Lung (tissue), 17 donors: ENCODE measurements at places on chromosomes 6 and 20. TPM values are rescaled to one million over a fixed set of nuclear protein-coding genes. Genes with fewer than 3 reads are reported as not detected.

GRCh38 chr20:18694071-18694470 is 106.2 kb downstream of the DTD1 start:
- no peaks in the 10 kb centered on the region for H3K4me1 ChIP-seq
- H3K36me3 ChIP-seq = no peaks in the 10 kb centered on the region
- no peaks in the 10 kb centered on the region for H3K27me3 ChIP-seq
- no peak overlapping the region for H3K4me3 ChIP-seq
- DNase-seq = no peak

GRCh38 chr20:34023937-34024722 is 30.4 kb downstream of the RALY start:
- no peaks in the 10 kb centered on the region for H3K27me3 ChIP-seq
- no peak overlapping the region for H3K27ac ChIP-seq
- no peak for DNase-seq
- no peak overlapping the region for H3K4me3 ChIP-seq

DNA sequence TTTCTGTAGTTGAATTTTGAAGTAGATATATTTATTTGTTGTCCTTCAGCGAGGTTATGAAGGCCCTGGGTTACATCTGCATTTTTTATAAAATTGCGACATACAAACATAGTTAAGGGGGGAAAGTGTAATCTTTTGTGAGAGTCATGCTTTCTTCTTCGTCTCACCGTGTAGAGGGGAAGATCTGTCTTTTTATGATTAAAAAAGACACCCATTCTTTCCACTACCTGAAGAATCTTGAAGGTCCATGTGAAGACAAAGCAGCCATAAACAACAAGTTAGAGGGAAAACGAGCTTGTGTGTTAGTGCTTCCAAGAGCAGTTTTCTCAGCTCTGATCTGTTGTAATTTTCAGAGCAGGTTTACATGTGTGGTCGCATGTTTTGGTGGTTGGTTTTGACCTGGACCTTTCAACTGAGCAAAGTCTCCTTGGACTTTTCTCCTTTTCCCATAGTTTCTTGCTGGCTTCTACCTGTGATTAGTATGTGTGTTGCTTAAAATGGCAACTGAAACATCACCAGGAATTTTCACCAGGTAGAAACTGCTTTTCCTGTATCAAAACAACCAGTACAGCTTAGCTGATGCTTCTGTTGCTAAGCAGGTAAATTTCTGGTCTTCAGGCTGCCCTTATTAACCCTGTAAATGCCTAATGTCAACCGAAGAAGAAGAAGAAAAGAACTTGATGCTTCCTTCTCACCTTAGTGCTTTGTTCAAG is 37.3 kb downstream of the RREB1 start:
- DNase-seq = no peak
- no peaks in the 10 kb centered on the region for H3K36me3 ChIP-seq
- H3K27ac ChIP-seq = peak overlapping the region; percentile 47
- H3K4me1 ChIP-seq = peaks cover 38% of the 10 kb centered on the region
- no peaks in the 10 kb centered on the region for H3K27me3 ChIP-seq

Gene SNTA1
- 9.9 TPM for total RNA-seq

DNA sequence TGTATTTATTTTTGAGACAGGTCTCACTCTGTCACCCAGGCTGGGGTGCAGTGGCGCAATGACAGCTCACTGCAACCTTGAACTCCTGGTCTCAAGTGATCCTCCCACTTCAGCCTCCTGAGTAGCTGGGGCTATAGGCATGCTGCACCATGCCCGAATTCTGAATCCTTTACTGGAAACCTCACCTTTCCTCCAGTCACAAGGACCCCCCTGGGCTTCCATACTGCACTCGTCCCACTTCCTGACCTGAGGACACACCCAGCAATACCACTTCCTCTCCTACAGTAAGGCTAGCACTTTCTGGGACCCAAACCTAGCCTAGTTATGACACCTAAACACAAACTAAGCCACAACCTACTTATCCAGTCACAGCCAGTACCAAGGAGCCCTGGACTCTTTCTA is 68.2 kb downstream of the FAM217A start:
- DNase-seq = no peak
- H3K4me1 ChIP-seq = no peaks in the 10 kb centered on the region
- H3K4me3 ChIP-seq = no peak overlapping the region
- H3K27me3 ChIP-seq = no peaks in the 10 kb centered on the region
- no peak overlapping the region for H3K27ac ChIP-seq

GRCh38 chr6:36463676-36464075 is 20.9 kb downstream of the KCTD20 start:
- no peak overlapping the region for H3K4me3 ChIP-seq
- no peaks in the 10 kb centered on the region for H3K4me1 ChIP-seq
- no peak overlapping the region for H3K27ac ChIP-seq
- DNase-seq = no peak
- H3K27me3 ChIP-seq = no peaks in the 10 kb centered on the region

Gene SMIM8
- 9.3 TPM for total RNA-seq

DNA sequence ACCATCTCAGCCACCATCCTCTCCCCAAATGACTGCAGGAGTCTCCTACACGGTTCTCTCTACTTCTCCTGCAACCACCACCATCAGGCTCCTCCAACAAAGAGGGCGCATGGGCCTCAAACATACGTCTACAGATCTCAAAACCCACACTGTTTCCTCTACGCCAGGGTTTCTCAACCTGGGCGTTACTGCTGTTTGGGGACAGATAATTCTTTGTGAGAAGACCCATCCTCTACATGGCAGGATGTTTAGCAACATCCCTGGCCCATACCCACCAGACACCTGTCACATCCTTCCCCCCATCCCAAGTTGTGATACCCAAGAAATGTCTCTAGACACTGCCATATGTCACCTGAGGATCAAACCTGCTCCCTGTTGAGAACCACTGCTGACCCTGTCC is 45.0 kb downstream of the ELMO2 start:
- H3K4me3 ChIP-seq = no peak overlapping the region
- no peaks in the 10 kb centered on the region for H3K4me1 ChIP-seq
- no peaks in the 10 kb centered on the region for H3K27me3 ChIP-seq
- peaks cover 16% of the 10 kb centered on the region for H3K36me3 ChIP-seq
